Amygdala (tissue), 56 donors: ENCODE measurements at places on chromosomes 6 and 20.

GRCh38 chr6:37556881-37557644 lies 57.4 kb upstream of the CCDC167 start:
- DNase-seq, result no peak

DNA sequence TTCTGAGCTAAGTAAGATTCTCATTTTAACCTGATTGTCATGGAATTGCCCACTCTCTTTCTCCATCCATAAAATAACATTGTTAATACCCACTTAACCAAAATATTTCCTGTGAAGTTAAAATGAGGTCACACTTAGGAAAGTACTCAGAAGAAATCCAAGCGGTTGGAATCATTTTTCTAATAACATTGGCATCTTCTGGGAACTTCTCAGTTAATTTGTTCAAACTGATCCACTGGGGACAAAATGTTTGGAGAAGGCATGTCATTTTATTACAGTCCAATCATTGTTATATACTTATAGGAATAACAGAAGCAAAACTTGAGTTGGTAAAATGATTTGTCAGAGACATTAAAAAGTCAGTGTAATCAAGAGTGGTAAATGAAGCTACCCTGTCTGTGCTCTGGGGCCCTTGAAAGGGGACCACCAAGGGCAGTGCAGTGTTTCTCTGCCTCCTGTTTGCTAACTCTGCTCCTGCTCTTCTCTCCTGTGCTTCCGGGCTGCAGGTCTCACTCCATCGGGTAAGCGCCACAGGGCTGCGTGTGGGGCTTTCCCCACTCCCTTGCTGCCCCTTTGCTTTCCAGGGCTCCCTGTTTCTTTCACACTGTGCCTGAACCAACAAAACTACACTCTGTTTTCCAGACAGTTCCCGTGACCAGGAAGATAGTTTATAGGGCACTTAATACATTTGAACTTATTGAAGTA lies 50.1 kb downstream of the HDDC2 start:
- DNase-seq, result no peak

DNA sequence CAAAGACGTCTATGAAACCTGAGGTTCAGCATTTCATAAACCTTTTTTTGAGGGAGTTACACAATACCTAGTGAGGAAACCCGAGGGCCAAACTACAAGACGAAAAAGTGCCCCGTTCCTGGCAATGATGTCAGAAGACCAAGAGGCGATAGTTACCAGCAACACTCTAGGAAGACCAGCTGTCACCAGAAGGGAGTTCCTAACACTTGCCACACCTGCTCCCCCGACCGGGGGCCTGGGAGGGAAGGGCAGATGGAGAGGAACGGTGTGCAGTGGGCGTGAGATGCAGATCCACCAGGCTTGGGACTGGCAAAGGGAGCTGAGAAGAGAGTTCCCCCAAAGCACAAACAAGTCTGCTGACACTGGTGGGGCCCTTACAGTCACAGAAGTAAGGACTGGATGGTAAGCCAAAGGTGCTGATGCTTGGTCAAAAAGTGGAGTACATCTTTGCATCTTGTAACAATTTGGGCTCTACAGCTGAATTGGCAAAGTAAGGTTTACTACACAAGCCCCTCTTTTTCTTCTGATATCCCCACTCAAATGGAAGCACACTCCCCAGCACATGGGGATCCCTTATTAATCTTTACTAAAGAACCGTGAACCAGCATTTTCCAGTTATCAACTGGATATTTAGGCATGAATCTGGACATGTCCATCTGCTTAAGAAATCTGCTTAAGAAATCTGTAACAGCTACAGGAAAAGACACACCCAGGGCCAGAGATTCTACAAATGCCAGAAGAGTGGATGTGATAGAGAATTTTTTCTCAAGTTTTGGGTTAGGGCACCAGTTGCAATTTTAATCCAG lies 38.5 kb downstream of the PANK2 start:
- no peak for DNase-seq

- DNase-seq, result no peak
Measured at GRCh38 chr6:168447282-168447681, 6.3 kb downstream of the SMOC2 start.

DNA sequence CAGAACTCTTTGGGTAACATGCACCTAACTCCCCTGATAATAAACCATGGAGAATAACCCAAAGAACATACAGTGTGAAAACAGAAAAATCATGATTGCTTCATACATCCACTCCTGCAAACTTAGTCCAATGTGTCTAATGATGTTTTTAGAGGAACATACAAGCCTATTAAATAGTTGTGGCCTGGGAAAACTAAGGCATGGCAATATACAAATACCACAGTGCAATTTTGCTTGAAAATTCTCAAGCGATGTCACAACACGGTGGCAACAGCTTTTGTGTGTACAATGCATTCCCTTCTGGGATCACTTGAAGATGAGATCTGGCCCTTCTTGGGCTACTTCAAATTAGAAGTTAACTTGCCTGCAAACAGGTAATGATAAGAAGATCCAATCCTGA lies 16.7 kb downstream of the MAP3K5 start:
- no peak for DNase-seq
